ENCODE measurements at places on chromosomes 7 and 10. TPM values are rescaled to one million over a fixed set of nuclear protein-coding genes. Genes with fewer than 3 reads are reported as not detected.

XRCC2 gene
- total RNA-seq = 3.5 TPM

GPR85 gene
- not detected for total RNA-seq

C10orf90 gene
- total RNA-seq = 3.5 TPM

CRTAC1 gene
- 1.3 TPM for total RNA-seq

SOSTDC1 gene
- not detected for total RNA-seq

BTBD16 gene
- 0.57 TPM for total RNA-seq

THSD7A gene
- total RNA-seq = 1.7 TPM

MICU1 gene
- 55.5 TPM for total RNA-seq

NEBL gene
- 7.1 TPM for total RNA-seq

GHRHR gene
- not detected for total RNA-seq

PODXL gene
- total RNA-seq = 39.2 TPM

SLC16A9 gene
- 0.13 TPM for total RNA-seq

SPDYE16 gene
- not detected for total RNA-seq

CFTR gene
- total RNA-seq = not detected

CALML5 gene
- total RNA-seq = not detected

CCDC172 gene
- total RNA-seq = not detected

CDK1 gene
- 100 TPM for total RNA-seq

BAZ1B gene
- 55.5 TPM for total RNA-seq

ADIRF gene
- total RNA-seq = not detected

PTPN20 gene
- total RNA-seq = 3.9 TPM

CALML3 gene
- total RNA-seq = not detected

DAGLB gene
- 17.3 TPM for total RNA-seq

SMO gene
- total RNA-seq = 13.6 TPM

ENO4 gene
- 0.06 TPM for total RNA-seq

KCNH2 gene
- total RNA-seq = 2.0 TPM

MRLN gene
- not detected for total RNA-seq
